Fibroblast of the aortic adventitia (primary cell): ENCODE measurements at places on chromosomes 2 and 18. TPM values are rescaled to one million over a fixed set of nuclear protein-coding genes. Genes with fewer than 3 reads are reported as not detected.
A peak's percentile ranks its signal among the peaks of the same experiment; 100 is the strongest.

DNA sequence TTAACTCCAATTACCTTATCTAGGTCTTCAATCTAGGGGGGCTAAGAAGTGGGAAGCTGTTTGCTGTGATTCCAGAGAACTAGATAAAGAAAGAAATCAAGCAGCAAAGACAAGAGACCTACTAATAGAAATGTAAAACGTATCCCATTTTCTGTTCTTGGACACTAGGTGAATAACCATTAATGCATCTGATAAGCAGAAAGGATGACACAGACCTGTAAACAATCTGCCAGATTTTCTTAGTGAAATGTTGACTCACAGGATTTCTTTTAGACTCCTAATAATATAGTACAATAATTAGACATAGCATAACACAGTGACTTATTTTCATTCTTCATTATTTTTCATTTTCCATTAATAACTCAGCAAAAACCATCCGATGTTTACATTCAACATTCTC lies 1.3 kb downstream of the WDR35 start:
- no peak for DNase-seq

DNA sequence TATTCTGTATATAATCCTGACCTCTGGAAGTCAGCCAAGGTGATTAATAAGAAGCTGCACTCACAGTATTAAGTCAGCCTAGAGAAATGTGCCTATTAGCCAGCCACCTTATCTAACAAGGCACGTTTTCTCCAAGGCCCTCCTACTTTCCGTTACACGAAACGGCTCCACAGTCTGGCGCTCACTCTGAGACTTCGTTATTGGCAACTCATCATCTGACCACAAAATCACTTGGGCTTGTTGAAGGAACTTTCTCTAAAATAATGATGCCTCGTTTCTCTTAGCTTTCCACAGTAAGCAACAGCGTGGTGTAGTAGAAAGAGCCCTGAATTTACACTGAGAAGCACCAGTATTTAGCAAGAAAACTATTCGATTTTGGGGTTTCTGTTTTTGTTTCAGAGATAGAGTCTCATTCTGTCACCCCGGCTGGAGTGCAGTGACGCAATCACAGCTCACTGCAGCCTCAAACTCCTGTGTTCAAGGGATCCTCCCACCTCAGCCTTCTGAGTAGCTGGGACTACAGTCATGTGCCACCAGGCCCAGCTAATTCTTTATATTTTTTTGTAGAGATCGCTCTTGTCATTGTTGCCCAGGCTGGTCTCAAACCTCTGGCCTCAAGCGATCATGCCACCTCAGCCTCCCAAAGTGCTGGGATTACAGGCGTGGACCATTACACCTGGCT lies 53.6 kb upstream of the SLC14A1 start:
- DNase-seq = peak; percentile 89

DNA sequence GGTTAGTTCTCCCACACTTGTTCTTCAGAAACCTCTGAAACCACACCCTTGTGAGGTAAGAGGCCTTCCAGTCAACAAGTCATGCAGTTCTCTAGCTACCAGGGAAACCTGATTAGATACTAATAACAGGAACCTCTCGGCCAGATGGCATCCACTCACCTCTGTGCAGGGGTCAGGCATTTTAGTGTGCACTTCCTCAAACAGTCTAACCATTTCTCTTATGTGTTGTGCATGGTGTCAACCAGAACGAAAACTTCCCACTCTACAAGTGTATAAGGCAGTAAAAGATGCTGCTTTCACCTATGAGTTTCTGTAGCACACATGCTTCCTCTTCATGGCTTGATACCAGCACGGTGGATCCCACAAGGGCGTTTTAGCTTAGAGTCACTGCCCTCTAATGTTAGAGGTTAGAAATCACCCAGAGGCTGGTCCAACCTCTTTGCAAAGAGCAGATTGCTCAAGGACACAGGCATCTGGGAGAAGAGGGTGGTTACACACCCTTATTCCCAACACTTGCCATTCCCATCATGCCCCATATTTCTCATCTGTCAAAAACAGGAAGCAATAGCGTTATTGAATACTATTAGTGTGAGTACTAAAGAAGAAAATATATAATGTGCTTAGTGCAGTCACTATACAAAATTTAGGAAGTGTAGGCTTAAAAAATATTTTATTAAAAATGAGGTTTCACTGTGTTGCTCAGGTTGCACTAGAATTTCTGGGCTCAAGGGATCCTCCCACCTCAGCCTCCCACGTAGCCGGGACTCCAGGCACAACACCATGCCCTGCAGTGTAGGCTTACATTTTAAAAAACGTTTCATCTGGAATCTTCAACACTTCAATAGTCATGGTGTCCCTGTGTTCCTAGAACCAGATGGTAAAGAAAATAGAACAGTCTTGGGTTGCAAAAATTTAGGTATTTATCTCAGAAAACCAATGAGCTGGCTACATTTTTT lies 34.5 kb upstream of the RAB31 start:
- DNase-seq = peak; percentile 85

- peak; percentile 63 for DNase-seq
Measured at GRCh38 chr2:62456721-62457539, 49.1 kb downstream of the TMEM17 start.

DNA sequence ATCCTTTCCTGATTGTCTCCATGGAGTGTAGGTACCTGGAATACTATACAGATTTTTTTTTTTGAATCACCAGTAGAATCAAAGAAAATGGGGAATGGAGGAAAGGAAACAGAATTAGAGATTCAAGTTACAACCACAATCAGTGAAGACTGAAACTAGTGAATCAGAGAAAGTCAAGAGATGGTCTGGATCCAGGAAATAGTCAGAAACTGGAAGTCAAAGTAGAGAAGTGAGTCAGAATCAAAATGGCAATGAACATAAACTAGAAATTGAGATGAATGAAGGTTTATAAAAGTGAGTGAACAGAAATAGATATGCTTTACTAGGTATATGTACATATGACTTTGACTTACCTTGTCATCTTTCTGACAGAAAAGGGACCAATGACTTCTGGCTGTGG lies 579.0 kb downstream of the PLCL1 start:
- DNase-seq = no peak

- DNase-seq = no peak
Measured at GRCh38 chr2:86025229-86025820, 80.4 kb downstream of the POLR1A start.

SERPINB13 gene
- not detected in 2 replicates for total RNA-seq

GRCh38 chr2:85785027-85785822 lies 31.4 kb downstream of the ATOH8 start:
- peak; percentile 96 for DNase-seq

GRCh38 chr2:108617617-108618016 lies 83.3 kb downstream of the LIMS1 start:
- no peak for DNase-seq

SLC19A3 gene
- total RNA-seq = 0.18 and 1.6 TPM in 2 replicates

GRCh38 chr18:5456577-5457461 lies 87.0 kb downstream of the EPB41L3 start:
- peak; percentile 61 for DNase-seq

DNA sequence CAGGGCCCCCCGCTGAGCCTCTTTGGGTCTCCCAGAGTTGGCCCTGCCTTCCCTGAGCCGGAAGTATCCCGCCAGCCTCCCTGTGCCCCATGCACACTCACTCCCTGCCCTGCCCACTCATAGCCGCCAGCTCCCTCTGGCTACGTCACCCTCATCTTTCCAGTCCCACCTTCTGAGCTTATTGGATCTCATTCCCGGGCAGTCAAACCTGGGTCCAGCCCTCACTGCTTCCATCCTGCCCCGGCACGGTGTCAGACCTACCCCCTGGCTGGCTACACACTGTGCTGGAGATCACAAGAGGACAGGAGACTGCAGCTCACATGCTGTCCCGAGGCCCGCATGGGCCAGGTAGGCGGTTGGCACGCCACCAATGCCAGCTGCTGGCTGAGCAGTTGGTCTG lies 147.2 kb downstream of the ASB1 start:
- DNase-seq = no peak

CFAP53 gene
- 0.27 and 0.57 TPM in 2 replicates for total RNA-seq

DNA sequence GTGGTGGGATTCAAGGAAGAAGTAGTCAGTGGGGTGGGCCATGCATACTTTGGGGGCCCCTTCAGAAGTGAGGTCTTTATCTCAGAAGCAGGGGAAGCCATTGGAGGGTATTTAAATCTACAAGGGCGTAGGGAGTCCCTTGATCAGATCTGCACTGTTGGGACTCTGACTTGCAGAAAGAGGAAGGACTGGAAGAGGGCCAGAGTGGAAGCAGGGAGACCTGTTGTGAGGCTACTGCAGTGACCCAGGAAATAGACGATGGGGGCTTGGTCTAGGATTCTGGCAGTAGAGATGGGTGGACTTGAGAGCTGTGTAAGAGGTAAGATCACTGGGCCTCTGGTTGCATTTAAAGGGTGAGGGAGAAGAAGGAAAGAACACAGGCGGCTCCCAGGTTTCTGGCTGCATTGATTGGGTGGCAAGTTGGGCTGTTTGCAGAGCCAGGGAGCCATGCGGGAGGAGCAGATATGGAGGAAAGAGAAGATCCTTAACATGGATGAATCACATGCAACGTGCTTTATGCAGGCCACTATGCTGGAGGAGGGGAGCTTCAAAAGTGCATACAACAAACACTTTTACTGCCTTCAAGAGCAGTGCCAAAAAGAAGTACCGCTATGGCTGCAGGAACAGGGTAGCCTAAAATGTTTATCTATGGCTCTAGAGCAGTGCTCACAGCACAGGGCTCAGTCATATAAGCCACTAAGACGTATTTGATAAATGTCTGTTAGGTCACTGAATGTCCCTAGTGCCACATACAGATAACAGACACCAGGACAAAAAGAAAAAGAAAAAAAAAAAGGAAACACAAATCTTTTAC lies 2.3 kb downstream of the SFXN5 start:
- peak; percentile 17 for DNase-seq

ANKRD30BL gene
- total RNA-seq = 0.16 TPM in 1 of 2 replicates, not detected in the other

SERPINB10 gene
- total RNA-seq = not detected in 2 replicates

GRCh38 chr2:54176577-54176976 lies 61.2 kb downstream of the ACYP2 start:
- peak; percentile 66 for DNase-seq

GRCh38 chr2:71419145-71419544 lies 34.2 kb upstream of the DYSF start:
- DNase-seq = no peak

- peak; percentile 75 for DNase-seq
Measured at GRCh38 chr2:135055182-135055786, 3.2 kb downstream of the RAB3GAP1 start.

STAM2 gene
- 62.0 and 67.7 TPM in 2 replicates for total RNA-seq

CHRNG gene
- not detected in 2 replicates for total RNA-seq

- DNase-seq = no peak
Measured at GRCh38 chr18:62833494-62833893, 118.2 kb downstream of the PHLPP1 start.

GRCh38 chr2:182173944-182174622 lies 188.4 kb downstream of the PPP1R1C start:
- DNase-seq = no peak

DNA sequence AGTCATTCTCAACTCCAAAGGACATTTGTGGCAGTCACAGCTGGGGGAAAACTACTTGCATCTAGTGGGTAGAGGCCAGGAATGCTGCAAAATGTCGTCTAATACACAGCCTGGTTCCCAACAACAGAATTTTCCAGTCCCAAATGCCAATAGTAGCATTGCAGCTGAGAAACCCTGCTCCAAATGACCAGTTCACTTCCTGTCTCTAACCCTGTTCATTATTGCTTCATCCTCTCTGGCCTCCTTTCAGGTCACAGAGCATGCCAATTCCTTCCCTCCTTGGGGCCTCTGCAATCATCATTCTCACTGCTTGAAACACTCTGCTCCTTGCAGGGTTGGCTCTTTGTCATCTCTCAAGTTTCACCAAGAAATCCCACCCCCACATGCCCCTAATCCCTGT lies 139.1 kb downstream of the IRS1 start:
- DNase-seq = peak; percentile 96

DNA sequence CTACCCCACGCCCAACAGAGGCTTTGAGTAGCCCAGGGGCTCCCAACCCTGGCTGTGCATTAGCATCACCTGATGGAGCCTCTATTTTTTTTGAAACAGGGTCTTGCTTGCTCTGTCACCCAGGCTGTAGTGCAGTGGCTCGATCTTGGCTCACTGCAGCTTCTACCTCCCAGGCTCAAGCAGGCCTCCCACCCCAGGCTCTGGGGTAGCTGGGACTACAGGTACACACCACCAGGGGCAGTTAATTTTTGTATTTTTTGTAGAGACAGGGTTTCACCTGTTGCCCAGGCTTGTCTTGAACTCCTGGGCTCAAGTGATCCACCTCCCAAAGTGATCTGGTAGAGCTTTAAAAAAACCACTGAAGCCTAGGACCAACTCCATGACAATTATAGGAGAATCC lies 394.8 kb upstream of the ATP5MC3 start:
- DNase-seq = no peak

GRCh38 chr2:231321021-231321420 lies 74.5 kb upstream of the B3GNT7 start:
- no peak for DNase-seq

DNA sequence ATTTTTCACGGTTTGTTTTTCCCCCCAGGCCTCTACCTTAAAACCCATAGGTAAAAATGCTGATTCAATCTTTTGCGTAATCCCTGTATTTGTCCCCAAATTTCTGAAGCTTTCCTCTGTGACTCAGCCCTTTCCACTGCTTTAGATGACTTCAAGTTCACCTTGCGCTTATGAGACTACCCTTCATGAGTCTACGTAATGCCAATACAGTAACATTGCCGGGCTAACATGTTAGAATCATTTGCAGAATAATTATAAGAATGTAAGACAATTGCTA lies 283.0 kb downstream of the TMX3 start:
- no peak for DNase-seq

GRCh38 chr18:48020337-48021250 lies 90.1 kb upstream of the SMAD2 start:
- no peak for DNase-seq

DNA sequence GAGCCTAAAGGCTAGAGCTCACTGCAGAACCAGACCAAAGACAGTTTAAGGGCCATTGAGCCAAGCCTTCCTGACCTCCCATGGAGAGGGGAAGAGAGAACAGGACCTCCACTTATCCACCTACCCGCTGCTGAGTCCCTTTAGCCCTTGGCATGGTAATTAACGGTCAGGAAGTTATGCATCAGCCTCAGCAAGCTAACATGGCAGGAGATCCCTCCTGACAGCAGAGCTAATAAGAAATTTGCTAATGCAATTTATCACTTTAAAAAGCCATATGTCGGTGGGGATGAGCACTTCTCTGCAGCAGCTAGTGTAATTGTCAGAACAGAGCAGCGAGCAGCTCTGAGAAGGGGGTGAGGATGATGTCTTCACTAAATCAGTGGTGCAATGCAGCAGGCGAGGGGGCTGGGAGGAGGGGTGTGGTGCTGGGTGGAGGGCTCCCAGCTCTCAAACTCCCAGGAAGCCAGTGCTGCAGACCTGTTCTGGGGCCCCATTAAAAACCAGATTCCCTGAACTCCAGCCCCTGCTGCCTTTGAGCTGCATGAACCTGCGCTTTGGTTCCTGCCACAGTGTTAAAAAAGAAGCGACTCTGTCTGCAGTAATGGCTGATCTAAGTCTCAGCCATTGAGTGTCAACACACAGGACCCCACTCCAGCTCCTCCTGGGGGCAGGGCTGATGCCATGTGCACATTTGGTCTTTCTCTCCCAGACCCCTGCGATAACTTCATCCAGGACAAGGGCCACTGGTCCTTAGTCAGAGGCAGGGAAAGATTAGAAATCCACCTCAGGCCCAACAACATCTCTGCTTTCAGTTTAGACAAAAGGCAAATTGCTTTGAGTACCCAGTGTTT lies 84.2 kb upstream of the STPG4 start:
- peak; percentile 17 for DNase-seq

IL37 gene
- total RNA-seq = not detected in 2 replicates

KLHL41 gene
- 1.4 and 2.1 TPM in 2 replicates for total RNA-seq

HMSD gene
- 0.09 and 0.90 TPM in 2 replicates for total RNA-seq
